ENCODE measurements at places on chromosomes 4 and X.

GRCh38 chr4:70997036-70997435 lies 3.6 kb downstream of the DCK start:
- DNase-seq = no peak

DNA sequence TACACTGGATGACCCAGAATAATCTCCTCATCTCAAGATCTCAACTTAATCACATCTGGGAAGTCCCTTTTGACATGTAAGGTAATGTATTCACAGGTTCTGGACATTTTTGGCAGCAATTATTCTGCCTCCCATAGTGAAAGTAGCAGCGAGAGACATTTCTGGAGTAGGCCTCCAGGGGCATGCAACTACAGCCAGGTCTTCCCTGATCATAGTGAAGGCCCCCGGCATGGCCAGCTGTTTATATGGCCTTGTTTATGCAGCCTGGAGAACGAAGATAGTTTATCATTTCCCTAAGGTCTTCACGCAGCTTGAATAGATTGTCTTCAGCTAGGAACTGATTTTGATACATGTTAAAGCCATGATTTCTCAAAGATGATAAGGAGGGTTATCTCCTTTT lies 139.9 kb downstream of the RNF150 start:
- DNase-seq = no peak

DNA sequence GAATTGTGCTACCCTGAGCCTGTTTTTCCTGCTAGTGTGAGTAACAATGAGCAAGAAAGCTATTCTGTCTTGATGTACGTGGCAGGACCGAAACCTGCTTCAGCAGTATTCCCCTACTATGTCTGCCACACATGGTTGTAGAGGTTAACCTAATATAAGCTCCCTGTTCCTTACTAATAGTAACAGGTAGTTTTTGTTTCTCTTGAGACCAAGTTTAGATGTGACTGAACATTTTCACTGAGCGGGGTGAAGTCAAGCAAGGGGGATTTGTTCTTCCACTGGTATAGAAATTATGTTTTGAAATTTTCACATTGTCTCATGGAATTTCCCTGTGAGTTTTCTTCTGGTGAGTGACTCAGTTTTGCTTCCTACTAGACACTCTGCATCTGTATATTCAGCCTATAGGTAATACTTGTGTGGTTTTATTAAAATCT lies 37.3 kb downstream of the RRAGB start:
- no peak for DNase-seq

DNA sequence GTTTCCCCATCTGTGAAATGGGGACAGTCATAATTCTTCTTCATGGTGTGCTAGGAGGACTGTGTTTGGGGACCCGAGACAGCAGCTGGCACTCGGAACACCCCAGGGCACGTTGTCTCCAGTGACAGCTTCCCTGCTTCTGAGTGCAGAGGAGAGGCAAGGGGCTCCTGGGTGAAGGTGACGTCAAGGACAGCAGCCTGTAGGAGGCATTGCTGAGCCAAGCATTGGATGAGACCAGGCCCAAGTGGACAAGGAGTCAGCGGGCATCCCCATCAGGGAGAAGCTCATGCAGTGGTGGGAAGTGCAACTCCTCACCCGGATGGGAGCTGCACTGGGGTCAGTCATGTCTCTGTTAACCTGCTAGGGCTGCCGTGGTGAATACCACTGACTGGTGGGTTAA lies 46.1 kb downstream of the EVC start:
- DNase-seq = no peak
